CMK (cell line): ENCODE measurements at places on chromosomes 12 and 14.

DNA sequence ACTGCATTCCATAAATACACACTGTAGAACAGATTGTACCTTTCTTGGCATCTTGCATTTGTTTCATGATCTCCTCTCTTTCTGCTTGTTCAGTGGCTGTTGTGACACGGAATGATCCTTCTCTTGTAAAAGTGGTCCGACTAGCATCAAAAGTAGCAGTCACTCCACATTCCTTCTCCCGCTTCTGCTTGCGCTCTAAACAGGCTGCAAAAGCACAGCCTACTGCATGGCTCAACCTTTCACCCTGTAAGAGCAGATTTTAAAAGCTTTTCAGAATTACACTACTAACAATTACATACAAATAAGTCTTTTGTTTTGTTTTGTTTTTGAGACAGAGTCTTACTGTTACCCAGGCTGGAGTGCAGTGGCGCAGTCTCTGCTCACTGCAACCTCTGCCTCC, 49.8 kb downstream of the PAPLN start:
- no peak for DNase-seq

GRCh38 chr14:72535485-72535884, 358.4 kb downstream of the DPF3 start:
- DNase-seq = no peak

DNA sequence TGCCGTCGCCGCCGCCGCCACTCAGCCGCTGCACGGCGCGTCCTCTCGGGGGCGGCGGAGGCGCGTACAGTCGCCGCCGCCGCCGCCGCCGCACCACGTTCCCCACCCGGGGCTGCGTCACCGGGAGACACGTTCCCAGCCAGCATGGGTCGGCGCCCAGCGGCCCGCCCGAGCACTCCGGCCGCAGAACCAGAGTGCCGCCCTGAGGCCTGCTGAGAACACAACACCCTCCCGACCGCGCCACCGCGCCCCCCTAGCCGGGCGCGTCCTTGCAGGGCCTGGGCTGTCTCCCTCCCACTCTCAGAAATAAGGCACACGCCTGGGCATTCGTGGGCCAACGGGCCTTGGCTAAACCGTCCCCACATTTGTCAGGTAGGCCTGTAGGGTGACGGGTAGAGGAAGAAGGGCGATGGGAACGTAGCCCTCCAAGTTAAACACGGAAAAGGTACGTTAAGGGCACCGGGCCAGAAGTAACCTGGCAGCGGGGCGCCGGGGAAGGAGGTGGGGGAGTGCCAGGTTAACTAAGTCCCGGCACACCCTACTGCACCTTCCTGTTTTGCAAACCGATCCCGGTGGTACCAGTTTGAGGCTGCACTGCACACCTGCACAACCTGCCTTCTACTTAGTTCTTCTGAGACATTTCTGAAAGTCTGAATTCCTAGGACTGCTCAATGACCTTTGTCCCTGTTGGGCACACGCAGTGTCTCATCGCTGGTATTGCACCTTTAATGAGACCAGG, at the start of gene MAP4K5:
TSS of gene MAP4K5 (minus strand) at position 68 of the 739 bp plus-strand sequence. CDS start 520 bp downstream, outside the sequence.
- DNase-seq = peak; percentile 65

GRCh38 chr14:105411017-105411941, 8.3 kb upstream of the MTA1 start:
- DNase-seq = no peak

GRCh38 chr14:51044961-51045360, 49.9 kb downstream of the TRIM9 start:
- no peak for DNase-seq

- no peak for DNase-seq
Measured at GRCh38 chr14:104624939-104625338, 20.4 kb upstream of the TMEM179 start.
